ENCODE measurements at places on chromosomes 7 and 10. TPM values are rescaled to one million over a fixed set of nuclear protein-coding genes. Genes with fewer than 3 reads are reported as not detected.

TAS2R5 gene
- total RNA-seq, result 2.1 TPM

ADCYAP1R1 gene
- 10.2 TPM for total RNA-seq

DNA sequence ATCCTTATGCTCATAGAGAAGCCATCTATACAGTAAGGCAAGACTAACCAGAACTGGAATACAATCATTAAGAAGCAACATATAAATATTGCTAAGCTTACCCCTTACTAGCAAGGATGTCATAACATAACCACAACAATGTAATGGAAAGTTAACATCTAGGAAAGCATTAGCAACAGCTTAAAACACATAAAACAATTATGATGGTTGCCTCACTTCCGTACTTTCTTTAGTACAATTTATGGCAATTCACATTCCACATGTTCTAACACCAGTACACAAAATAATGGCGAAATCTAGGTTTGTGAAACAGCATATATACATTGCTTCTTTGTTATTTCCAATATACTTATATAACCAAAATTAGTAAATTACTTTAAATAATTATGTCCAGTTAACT lies 195.0 kb downstream of the AHR start:
- no peak for DNase-seq

DNA sequence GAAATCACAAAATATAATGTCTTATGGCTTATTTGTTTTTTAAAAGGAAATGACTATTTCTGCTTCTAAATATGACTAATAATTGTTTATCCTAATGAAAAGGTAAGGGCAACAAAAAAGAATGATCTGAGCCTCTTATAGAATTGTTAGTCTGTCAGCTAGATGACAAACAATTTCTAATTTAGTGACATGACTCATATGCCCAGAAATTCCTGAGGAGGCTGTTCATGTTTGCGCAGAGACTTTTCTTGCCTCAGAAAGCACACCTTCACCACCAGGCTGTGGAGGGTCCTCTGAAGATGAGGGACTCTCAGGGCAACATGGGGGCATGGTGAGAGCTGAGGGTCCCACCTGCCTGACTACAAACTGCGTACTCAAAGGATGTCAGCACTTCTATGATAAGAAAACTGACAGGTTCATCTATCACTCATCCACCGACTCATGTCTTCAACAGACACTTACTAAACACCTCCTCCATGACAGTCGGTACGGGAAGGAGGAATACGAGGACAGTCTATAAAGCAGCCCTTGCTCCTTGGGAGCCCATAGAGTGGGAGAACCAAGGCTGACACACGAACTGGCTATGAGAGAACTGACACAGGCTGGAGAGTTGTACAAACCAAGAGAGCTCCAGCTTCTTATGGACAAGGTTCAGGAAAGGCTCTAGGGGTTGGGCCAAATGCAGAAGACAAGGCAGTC lies 102.0 kb downstream of the PKD1L1 start:
- DNase-seq, result no peak

DNA sequence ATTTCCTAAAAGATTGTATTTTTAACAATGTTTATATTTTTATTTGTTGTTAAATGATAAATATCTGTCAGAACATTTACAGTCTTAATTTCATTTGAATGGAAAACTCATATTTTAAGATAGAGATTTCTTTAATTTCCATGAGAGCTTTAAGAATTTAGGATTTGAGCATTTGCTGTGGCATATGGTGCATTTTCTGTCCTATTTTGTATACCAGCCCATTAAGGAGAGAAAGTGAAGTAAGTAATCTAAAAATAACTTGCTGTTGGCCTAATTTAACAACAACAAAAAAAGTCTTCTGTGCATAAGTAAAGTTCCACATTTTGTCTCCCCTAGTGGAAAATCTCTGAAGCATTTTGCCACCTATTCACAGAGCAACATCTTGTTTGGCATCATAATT lies 190.9 kb upstream of the PPP1R3A start:
- no peak for DNase-seq

DNA sequence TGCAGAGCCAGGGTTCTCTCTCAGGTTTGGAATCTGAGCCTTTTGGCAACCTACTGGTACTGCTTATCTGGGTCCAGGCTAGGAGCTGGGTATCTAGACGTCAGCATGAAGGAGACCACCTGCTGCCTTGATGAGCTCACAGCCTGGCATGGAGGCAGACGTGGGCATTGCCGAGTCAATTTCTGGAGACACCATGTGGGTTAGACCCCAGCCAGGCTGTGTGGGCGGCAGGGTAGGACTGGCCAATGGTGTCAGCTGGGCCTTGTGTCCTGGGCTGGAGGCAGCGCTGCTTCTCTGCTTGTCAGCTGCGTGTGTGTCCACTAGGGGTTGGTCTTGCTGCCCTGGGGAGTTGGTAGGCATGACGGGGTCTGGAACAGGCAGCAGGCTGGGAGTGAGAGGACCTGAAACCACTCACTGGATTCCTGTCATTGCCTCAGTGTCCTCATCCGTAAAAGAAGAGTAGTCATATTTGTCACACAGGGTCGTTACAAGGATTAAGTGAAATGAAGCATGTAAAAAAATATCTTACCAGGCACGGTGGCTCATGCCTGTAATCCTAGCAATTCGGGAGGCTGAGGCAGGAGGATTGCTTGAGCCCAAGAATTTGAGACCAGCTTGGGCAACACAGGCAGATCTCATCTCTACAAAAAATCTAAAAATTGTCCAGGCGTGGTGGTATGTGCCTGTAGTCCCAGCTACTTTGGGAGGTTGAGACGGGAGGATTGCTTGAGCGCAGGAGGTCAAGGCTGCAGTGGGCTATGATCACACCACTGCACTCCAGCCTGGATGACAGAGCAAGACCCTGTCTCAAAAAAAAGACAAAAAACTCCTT lies 31.7 kb upstream of the ANKRD2 start:
- no peak for DNase-seq
